Ovary (tissue), 10 donors: ENCODE measurements at places on chromosomes 12 and 14. TPM values are rescaled to one million over a fixed set of nuclear protein-coding genes. Genes with fewer than 3 reads are reported as not detected.

GRIN2B gene
- total RNA-seq: 0.13 TPM

LRP1-AS gene
- total RNA-seq: not detected

MYH7 gene
- not detected for total RNA-seq

CEBPE gene
- total RNA-seq: not detected

RD3L gene
- total RNA-seq: not detected

GLRX5 gene
- 40.7 TPM for total RNA-seq

ACRBP gene
- total RNA-seq: 0.64 TPM

PLA2G1B gene
- 17.0 TPM for total RNA-seq

C12orf42 gene
- total RNA-seq: not detected

GAS2L3 gene
- total RNA-seq: 2.1 TPM

NTF3 gene
- 4.5 TPM for total RNA-seq

TROAP gene
- 0.58 TPM for total RNA-seq

FOXM1 gene
- total RNA-seq: not detected

POMT2 gene
- total RNA-seq: 12.1 TPM

GPX2 gene
- total RNA-seq: not detected

SSTR1 gene
- 0.57 TPM for total RNA-seq

CCND2 gene
- total RNA-seq: 79.8 TPM

ENDOU gene
- 3.2 TPM for total RNA-seq

MYBPC1 gene
- 0.32 TPM for total RNA-seq

C12orf75 gene
- 3.3 TPM for total RNA-seq

ADIPOR2 gene
- 91.8 TPM for total RNA-seq

PLD4 gene
- 0.32 TPM for total RNA-seq

REP15 gene
- total RNA-seq: 2.2 TPM

CNTN1 gene
- total RNA-seq: 123 TPM

PSMC6 gene
- 68.0 TPM for total RNA-seq

SLC25A47 gene
- total RNA-seq: not detected

SETD3 gene
- total RNA-seq: 87.4 TPM

KRT71 gene
- total RNA-seq: not detected

SOAT2 gene
- total RNA-seq: not detected

RAPGEF3 gene
- 93.5 TPM for total RNA-seq

PRICKLE1 gene
- 22.5 TPM for total RNA-seq

P2RX2 gene
- total RNA-seq: 1.1 TPM

SLC10A1 gene
- not detected for total RNA-seq

IL31 gene
- not detected for total RNA-seq

GIT2 gene
- total RNA-seq: 33.7 TPM

CISTR gene
- total RNA-seq: not detected

ASCL1 gene
- total RNA-seq: not detected

OLR1 gene
- total RNA-seq: 0.71 TPM

NOXRED1 gene
- total RNA-seq: 0.38 TPM

CHGA gene
- total RNA-seq: not detected

JAG2 gene
- 7.6 TPM for total RNA-seq

SYNE3 gene
- 26.0 TPM for total RNA-seq

LMNTD1 gene
- total RNA-seq: not detected

KERA gene
- not detected for total RNA-seq

LRIG3 gene
- 27.0 TPM for total RNA-seq

LRTM2 gene
- total RNA-seq: not detected

TEAD4 gene
- 4.2 TPM for total RNA-seq

C1QL4 gene
- not detected for total RNA-seq

MAP3K9 gene
- 2.2 TPM for total RNA-seq

CLECL1 gene
- total RNA-seq: 0.60 TPM

ACSS3 gene
- total RNA-seq: 29.9 TPM

KCNC2 gene
- total RNA-seq: not detected

ARHGDIB gene
- 25.8 TPM for total RNA-seq

TTC6 gene
- not detected for total RNA-seq
